Stimulated activated CD8-positive, alpha-beta memory T cell treated with anti-CD3 and anti-CD28 coated beads, Interleukin-2, amount 100 ng/mL, for 1 hour (primary cell): ENCODE measurements at places on chromosomes 7 and 10.

DNA sequence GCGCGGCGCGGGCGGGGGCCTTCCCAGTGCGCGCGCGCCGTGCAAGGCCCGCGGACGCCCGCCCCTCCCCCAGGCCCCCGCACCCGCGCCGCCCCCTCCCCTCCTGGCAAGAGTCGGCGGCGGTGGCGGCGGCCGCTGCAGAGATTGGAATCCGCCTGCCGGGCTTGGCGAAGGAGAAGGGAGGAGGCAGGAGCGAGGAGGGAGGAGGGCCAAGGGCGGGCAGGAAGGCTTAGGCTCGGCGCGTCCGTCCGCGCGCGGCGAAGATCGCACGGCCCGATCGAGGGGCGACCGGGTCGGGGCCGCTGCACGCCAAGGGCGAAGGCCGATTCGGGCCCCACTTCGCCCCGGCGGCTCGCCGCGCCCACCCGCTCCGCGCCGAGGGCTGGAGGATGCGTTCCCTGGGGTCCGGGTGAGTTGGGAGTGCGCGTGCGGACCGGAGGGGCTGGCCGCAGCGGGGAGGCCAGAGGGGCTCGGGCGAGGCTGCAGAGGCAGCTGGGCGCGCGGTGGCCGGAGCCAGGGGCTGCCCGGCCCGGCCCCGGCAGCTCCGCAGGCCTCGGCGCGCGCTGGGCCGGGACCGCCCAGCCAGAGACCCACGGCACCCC lies at the start of gene BMPR1A:
BMPR1A (plus strand) TSS at position 109 of the 602 bp plus-strand sequence. CDS start 119,400 bp downstream, outside the sequence.
- DNase-seq = no peak

DNA sequence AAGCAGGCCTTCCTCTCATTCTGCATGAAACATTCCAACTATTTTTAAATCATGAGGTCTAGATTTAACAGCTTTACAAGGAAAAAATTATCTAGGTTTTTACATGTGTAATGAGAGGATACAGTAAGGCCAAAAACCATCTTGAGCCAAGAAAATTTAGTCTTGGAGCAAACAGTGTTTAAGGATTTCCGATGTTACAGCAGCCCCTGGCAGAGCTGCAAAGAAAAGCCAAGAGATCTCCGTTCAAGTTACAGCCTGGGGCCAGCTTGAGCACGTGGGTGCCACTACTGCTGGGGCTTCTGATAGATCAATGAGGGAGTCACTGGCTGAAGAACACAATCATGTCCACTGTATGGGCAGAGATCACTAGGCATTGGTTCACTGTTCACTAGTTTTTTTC lies 156.2 kb downstream of the EVX1 start:
- no peak for DNase-seq

- DNase-seq = no peak
Observed at GRCh38 chr10:77865580-77866324, 60.8 kb downstream of the DLG5 start.

GRCh38 chr10:80476685-80477084 lies 22.6 kb downstream of the TSPAN14 start:
- no peak for DNase-seq

DNA sequence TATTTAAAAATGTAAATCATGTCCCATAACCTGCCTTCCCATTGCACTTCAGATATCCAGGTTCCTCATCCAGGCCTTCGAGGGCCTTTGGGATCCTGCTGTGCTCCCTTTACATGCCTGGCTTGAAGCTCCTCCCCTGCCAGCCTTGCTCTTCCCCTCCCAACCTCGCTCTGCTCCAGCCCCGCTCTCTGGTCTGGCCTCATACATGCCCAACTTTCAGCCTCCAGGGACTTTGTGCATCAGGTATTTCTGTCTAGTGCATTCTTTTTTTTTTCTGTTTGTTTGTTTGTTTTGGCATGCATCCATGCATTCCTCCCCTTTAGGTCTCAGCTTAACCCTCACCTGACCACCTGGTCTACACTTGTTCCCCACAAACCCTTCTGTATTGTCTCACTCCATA lies 160.3 kb downstream of the SNX10 start:
- no peak for DNase-seq

DNA sequence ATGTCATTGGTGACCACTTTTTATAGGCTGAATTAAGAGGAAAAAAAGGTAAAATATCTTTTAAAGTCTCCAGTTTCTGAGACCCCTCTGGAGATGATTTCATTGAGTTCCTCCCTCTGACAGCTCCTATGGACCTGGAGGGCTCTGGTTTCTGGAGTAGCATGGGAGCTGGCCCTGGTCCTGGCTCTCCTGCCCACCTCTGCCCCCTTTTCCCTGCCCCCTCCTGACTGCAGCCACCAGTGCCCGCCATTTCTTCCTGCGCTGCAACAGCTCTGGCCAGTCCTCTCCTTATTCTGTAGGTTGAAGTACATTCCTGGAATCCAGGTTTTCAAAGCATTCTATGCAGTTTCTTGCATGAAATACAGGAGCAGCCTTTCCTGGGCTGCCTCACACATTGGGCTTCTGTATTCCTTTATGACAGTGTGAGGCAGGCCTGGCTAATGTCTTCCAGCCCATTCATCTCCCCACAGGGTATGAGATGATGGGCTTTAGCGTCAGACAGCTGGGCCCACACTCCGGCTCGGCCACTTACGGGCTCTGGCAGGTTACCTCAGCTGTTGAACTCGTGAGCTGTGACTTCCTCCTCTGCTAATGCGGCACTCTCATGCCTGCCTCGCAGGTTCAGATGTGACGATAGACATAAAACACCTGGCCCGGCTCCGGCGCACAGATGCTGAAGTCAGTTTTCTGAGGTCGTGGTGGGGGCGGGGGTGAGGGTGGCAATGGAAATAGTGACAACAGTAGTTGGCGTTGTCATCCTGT lies 101.7 kb downstream of the MGMT start:
- no peak for DNase-seq

DNA sequence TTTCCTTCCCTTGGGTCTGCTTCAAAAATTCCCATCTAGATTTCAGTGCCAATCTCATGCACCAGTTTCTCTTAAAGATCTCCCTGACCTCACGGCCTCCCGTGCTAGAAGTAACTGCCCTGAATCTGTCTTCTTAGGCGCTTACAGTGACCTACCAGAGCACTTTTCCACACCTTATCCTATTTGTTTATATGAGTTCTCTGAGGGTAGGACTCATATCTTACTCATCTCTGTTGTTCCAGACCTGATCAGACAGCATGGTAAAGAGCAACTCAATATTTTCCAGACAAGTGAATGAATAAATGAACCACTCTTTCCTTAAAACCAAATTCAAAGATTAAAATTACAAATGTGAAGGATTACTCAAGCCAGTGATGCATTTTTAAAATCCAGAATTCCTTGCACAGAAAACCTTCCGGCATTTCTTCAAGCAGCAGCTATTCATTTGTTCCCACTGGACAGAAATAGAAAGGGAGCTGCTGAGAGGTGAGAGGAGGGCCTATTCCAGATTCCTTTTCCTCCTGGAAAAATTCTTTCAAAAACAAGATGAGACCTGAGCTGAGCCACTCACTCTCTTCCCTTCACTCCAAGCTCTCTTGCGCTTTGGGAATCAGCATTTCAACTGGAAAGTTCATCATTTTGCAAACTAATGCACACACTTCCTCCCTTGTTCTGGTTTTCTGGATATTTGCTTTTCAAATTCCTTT lies 94.6 kb downstream of the ELMO1 start:
- no peak for DNase-seq

GRCh38 chr10:119302591-119303253 lies 95.4 kb downstream of the GRK5 start:
- no peak for DNase-seq

DNA sequence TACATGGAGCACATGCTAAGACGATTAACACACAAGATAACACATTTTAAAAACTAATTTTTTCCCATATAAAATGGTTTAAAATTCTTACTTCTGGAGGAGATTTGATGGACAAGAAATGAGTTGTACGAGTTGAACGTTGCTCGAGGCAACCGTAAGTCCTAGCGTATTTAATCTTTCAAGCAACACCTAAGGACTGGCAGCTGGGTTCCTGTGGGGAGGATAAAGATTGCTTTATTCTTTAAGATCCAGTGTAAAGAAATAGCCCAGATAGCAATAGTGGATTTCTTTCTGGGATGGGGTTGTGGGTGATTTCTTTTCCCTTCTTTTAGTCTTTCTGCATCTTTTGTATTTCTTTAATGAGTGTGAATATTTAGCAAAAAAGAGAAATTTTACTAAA lies 9.8 kb downstream of the TBXAS1 start:
- no peak for DNase-seq

DNA sequence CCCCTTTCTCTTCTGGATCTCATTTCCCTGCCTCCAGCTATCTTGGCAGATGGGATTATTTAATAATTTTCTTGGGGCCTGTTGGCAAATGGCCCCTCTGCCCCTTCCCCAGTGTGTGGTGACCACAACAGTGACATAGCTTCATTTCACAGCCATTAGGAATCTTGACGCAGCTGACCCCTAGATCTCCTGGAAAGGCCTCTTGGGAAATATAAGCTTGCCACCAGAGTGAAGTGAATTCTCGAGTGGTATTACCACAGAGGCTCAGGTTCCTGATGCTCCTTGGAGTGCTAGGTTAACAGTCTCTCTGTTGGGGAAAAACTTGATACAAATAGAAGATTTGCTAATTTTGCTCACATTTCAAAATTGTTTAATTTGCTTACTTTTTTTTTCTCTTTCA lies 57.8 kb downstream of the AUTS2 start:
- no peak for DNase-seq

DNA sequence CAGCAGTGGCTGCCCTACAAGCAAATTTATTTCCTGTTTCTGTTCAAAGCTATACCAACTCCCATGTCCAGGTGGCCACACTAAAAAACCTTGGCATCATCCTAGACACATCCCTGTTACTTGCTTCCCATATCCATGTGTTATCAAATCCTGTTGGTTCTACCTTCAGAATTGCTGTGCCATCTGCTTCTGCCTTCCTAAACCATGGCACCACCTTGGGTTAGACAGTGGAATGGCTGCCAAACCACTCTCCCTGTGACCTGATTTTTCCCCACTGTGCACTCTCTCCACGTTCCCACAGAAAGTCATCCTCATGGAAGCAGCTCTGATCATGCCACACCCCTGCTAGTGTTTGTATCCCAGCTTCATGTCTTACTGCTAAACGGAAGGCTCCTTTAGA lies 697.6 kb upstream of the GALNT17 start:
- no peak for DNase-seq

DNA sequence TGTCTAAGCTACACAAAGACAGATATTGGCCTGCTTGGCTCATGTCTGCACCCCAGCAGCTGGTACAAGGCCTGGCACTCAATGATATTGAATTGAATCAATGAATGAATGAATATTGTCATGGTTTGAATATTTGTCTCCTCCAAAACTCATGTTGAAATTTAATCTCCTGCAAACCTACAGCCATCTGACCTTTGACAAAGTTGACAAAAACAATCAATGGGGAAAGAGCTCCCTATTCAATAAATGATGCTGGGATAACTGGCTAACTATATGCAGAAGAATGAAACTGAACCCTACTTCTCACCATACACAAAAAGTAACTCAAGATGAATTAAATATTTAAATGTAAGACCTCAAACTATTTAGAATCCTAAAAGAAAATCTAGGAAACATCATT lies 144.7 kb downstream of the CYP26A1 start:
- DNase-seq = no peak

DNA sequence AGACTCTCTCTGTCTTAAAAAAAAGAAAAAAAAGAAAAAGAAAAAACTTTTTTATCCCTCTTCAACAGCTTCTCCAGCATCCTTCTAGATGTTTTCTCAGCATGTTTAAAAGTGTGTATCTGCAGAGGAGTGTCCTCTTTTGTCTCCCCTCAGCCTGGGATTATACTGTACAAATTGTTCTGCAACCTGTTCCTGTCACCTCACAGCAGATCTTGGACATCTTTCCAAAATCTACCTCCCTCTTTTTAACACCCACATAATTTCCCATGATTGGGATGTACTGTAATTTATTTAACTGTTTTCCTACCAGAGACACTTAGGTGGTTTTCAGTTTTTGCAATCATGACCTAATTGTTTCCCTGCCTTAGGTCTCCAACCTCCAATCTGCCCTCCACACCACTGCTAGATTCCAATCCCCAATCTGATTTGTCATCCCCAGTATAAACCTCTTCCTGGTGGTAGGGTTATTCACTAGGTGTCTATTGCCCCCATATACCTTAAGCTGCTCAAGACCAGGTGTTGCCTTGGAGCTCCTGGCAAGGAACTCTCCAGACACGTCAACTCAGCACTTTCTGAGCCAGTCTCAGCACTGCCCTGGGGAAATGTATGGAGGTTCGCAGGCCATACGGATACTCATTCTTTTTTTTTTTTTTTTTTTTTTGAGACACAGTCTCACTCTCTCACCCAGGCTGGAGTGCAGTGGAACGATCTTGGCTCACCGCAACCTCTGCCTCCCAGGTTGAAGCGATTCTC lies 17.6 kb upstream of the DDIT4 start:
- DNase-seq = no peak

DNA sequence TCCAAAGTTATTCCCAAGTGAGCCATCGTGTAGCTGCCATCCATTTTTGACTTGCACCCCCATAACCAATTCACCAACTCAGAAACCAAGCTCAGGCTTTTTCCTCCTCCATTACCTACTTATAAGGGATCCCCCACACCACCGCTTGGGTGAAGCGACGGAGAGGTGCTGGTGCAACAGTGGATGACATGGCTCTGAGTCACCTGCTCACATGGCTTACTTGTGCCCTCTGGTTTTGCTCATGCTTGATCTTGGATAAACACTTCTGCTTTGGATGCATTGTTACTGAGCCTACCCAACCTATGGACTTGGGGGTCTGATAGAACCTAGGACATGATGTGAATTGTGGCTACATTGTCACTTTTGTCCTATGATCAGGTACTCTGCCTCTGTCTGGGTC lies 12.0 kb upstream of the AKR1B1 start:
- no peak for DNase-seq

- peak; percentile 33 for DNase-seq
Observed at GRCh38 chr7:150962553-150963399, 15.3 kb downstream of the KCNH2 start.

DNA sequence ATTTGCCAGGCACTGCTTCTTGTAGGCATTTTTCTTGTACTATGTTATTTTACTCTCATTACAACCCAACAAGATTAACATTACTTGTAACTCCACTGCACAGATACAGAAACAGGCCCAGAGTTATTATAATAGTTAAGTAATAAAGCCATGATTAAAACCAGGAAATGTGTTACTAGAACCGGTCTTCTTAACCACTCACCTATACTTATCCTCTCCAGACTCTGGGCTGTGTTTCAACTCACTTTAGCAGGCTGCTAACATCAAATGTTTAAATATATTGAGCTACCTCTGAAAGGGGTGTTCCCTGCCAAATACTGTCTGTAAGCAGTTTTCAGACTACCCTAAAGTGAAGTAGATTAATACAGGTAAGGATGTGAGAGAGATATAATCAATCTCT lies 1227.8 kb downstream of the SORCS3 start:
- no peak for DNase-seq

DNA sequence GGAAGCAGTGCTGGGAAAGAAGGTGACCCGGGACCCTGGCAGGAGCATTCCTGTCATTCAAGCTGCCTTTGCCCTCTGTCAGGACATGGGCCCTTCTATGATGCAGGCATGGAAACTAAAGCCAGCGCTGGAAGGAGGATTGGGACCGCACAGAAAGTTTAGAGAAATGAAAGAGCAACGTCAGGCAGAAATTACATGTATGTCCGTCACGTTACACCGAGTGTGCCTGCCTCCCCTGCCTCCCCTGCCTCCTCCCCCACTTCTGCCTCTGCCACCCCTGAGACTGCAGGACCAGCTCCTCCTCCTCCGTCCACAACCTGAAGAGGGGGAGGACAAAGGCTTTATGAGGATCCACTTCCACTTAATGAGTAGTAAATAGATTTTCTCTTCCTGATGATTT lies 13.9 kb upstream of the PWWP2B start:
- DNase-seq = no peak

- DNase-seq = no peak
Observed at GRCh38 chr10:109932391-109932790, 9.1 kb upstream of the XPNPEP1 start.
